Smooth muscle cell of the umbilical artery (primary cell): ENCODE measurements at places on chromosomes 7 and 10. TPM values are rescaled to one million over a fixed set of nuclear protein-coding genes. Genes with fewer than 3 reads are reported as not detected.

SEMA4G gene
- 1.2 and 1.4 TPM in 2 replicates for total RNA-seq

BMPER gene
- total RNA-seq: 34.0 and 84.3 TPM in 2 replicates

NCF1 gene
- not detected in 2 replicates for total RNA-seq

ADRB1 gene
- not detected in 2 replicates for total RNA-seq

TDRD1 gene
- 0.05 TPM in 1 of 2 replicates, not detected in the other for total RNA-seq
